H9 (cell line): ENCODE measurements at places on chromosomes 7 and 10. TPM values are rescaled to one million over a fixed set of nuclear protein-coding genes. Genes with fewer than 3 reads are reported as not detected.

DNA sequence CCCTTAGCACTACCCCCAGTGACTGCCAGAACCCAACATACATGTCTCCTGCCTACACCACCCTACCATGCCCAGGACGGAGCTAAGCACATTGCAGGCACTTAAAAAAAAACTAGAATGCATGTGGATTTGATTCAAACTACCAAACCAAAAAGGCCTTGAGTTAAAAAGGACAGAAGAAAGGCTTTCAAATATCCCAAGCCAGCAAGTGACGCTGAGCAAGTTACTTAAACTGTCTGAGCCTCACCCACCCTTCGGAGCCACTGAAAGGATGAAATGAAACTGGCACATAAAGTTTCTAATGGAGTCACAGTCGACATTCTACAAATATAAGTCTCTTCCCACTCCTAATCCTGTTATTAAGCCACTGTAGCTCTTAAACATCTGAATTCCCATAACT is 1.8 kb downstream of the CPXM2 start:
- peaks cover 3% of the 10 kb centered on the region; the same call in 1 of the 2 replicates for H3K4me1 ChIP-seq
- no peak overlapping the region for H3K4me3 ChIP-seq
- no peak overlapping the region for H3K27ac ChIP-seq
- no peak for DNase-seq

DNA sequence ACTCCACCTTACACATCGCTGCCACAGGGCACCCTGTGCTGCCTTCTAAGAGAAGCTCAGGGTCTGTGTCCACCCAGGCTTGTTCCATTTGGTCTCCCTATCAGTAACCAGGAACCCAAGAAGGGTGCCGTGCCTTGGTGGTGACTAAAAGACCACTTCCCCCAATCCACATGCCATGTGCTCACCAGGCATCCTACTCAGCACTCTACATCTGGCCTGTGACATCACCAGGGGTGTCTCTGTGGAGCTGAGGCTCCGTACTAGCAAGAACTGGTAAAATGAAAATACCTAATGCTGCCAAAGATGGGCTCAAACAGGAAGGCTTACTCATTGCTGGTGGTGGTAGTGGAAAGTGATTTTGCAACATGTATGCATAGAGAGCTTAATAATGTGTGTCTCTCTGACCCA is 19.0 kb upstream of the C10orf71 start:
- H3K4me1 ChIP-seq, result no peaks in the 10 kb centered on the region
- no peak for DNase-seq
- no peaks in the 10 kb centered on the region for H3K27me3 ChIP-seq
- no peak overlapping the region for H3K27ac ChIP-seq
- H3K4me3 ChIP-seq, result no peak overlapping the region

DNA sequence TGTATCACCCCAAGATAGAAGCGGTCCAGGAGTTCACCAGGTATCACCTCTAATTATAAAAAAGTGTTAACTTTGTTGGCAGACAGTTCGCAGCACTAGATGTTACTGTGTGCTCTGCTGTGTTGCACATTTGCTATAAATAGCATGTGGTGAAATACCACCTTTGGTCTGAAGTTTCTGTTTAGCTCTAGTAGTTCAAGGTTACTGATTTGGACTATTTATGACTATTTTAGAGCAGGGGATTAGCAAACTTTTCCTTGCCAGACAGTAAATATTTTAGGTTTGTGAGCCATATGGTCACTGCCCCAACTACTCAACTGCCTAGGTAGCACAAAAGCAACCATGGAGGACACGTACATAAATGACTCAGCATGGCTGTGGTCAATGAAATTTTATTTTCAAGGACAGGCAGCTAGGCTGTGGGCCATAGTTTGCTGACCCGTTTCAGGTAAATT is 16.5 kb downstream of the DENND10 start:
- no peaks in the 10 kb centered on the region for H3K27me3 ChIP-seq
- no peak overlapping the region for H3K4me3 ChIP-seq
- no peak overlapping the region for H3K27ac ChIP-seq
- peaks cover 31% of the 10 kb centered on the region for H3K36me3 ChIP-seq

DNA sequence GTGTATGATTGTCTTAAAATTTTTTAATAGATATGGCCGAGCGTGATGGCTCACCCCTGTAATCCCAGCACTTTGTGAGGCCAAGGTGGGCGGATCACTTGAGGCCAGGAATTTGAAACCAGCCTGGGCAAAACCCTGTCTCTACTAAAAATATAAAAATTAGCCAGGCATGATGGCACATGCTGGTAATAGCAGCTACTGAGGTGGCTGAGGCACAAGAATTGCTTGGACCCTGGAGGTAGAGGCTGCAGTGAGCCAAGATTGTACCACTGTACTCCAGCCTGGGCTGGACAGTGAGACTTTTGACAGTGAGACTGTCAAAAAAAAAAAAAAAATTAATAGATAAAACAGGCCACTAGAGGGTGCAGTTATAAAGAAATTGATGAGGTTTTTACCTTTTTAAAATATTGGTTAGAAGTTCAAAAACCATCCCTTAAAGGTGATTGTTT is 20.5 kb downstream of the NOM1 start:
- no peak overlapping the region for H3K27ac ChIP-seq
- peaks cover 61% of the 10 kb centered on the region for H3K36me3 ChIP-seq
- no peak overlapping the region for H3K4me3 ChIP-seq
- H3K4me1 ChIP-seq, result no peaks in the 10 kb centered on the region
- DNase-seq, result no peak

Gene MSMB
- total RNA-seq, result not detected in 2 replicates
